ENCODE measurements at places on chromosomes 5 and 9.

GRCh38 chr5:113397046-113397445, 37.7 kb downstream of the TSSK1B start:
- no peak for DNase-seq

DNA sequence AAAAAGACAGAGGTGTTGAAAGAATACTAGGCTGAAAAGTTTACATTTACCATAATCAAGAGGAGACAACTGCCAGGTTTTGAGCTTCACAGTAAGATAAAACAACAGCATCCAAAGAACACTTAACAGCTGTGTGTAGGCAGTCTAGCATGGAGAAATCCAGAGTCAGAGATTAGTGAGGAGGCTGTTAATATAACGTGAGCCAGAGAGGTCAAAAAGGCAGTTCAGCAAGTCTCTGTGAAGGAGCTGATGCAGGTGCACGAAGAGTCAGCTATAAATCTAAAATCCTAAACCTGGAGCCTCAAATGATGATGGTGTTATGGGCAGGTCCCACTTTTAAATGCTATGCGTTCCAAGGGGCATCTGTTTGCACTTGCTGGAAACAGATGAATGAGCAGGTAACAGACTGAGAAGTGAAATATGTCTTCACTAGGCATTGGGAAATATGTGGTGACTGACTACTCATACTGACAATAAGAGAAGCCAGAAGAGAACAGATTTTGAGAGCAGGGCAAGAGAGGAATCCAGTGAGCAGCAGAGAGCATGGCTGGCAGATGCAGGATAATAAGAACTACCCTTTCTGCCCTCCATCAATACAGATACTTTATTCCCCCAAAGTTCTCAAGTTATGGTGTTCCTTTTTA, 8.7 kb downstream of the APTX start:
- DNase-seq: no peak

DNA sequence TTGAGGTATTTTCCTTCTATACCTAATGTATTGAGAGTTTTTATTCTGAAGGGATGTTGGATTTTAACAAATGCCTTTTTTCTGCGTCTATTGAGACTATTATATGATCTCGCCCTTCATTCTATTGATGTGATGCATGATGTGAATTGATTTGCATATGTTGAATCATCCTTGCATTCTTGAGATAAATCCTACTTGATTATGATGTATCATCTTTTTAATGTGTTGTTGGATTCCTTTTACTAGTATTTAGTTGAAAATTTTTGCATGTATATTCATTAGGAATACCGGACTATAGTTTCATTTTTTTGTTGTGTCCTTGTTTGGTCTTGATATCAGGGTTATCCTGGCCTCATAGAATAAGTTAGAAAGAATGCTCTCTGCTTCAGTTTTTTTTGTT, 169.7 kb downstream of the NPR3 start:
- no peak for DNase-seq

GRCh38 chr5:160800375-160801275, 51.4 kb downstream of the ATP10B start:
- DNase-seq: no peak

GRCh38 chr5:149675610-149676201, 54.4 kb upstream of the PPARGC1B start:
- DNase-seq: no peak

- DNase-seq: no peak
Measured at GRCh38 chr9:135589596-135590485, 28.3 kb downstream of the PAEP start.

- DNase-seq: no peak
Measured at GRCh38 chr9:7088611-7089010, 330.8 kb downstream of the KDM4C start.

DNA sequence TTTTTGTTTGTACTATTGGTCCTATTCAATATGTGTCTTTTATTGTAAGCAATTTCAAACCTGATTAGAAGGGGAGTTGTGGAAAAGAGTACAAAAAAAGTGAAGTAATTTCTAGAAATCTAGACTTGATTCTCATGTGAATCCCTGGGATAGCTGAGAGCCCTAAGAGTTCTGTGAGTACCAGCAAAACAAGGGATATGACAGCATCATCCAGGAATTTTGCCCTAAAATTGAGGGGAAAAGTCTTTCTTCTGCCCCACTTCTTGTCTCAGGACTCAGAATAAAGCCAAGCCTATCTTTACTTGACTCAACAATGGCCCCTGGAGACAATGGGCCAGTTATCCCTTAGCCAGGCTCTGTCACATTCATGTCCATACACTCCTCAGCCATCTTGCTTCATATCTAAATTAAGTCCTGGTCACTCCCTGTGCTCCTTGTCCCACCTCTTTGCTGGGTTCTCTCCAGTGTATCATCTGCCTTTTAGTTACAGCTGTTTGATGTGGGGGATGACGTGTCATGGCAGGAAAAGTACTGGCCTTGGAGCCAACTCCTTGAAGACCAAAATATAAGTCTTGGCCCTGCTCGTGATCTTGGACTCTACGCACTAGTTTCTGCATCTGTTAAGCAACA, 81.2 kb downstream of the ADAMTS12 start:
- DNase-seq: no peak

DNA sequence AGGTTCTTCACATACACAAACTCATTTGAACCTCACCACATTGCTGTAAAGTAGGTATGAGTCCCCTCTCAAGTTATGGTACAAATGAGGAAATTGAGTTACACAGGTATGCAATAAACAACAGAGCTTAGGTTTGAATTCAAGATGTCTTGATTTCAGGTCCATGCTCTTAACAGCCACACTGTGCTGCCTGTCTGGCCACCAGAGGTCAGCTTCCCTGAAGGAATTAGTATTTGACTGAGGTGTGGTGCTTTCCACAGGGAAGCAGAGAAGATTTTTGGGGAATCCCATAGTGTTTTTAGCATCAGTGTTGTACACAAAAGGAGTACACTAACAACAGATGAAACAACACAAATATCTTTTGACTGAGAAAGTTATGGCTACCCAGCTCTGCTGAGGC, 94.4 kb upstream of the ITGA1 start:
- DNase-seq: peak; percentile 13

DNA sequence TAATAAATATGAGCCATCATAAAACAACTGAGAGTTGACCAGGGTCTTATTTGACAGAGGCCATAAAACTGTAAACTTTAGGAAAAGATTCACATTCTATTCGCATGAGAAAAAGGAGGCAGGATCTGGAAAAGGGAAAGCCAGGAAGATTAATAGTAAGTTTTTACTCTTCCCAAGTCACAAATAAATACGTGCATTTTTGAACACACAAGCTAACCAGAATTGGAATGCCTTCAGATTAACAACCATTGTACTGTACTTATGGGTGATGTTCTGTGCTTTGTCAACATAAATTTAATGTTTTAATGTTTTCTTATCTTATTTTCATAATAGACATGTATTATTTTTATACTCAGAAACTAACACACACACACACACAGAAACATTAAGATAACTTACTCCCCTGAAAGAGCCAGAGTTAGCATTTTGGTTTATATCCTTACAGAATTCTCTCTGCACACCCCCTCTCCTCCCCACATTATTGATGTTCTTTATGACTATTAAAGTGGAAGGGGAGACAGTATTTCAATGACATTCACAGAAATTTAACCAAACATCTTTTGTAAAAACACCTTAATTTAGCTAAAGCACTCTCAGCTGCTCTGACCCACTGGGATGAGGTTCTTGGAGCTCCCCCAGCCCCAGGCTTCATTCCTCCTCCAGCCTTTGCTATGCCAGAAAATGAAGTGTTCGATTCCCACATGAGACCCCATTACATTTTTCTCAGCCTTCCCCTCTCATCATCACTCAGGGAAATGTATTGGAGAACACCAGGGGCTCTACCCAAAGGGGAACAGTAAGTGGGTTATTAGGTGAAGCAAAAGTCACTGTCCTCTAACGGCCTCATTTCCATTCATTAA, 155.5 kb downstream of the ESM1 start:
- no peak for DNase-seq

GRCh38 chr9:97292200-97292599, 15.3 kb upstream of the CCDC180 start:
- no peak for DNase-seq

DNA sequence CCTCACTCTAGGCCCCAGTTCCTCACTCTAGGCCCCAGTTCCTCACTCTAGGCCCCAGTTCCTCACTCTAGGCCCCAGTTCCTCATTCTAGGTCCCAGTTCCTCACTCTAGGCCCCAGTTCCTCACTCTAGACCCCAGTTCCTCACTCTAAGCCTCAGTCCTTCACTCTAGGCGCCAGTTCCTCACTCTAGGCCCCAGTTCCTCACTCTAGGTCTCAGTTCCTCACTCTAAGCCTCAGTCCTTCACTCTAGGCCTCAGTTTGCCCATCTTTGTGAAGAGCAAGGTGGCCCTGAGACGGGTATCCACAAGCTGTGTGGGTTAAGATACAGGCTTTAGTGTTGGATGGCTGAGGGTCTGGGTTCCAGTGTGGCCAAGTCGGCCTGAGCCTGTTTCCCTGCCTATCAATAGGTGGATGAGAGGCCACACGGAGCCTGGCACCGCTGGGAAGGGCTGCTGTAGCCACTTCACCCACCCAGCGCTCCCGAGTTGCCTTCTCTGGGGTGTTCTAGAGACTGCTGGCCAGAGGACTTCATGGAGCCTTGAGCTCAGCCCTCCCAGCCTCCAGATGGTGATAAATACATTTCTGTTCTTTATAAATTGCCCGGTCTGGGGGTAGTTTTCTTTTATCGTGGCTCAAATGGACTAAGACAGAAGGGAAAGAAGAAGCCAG, 150.2 kb downstream of the RXRA start:
- DNase-seq: no peak

DNA sequence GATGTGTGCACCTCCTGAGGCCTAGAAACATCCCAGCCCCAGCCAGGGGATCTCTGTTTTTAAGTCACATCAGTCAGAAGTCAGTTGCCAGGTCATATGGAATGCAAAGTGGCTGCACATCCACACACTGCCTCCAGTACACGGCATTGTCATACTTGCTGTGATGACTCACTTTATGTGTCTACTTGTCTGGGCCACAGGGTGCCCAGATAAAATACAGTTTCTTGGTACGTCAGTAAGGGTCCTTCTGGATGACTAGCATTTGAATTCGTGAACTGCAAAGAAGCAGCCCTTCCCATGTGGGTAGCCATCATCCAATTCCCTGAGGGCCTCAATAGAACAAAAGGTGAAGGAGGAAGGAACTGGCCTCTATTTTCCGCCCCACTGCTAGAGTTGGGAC, 27.7 kb downstream of the AUH start:
- no peak for DNase-seq
